SJSA1 (cell line): ENCODE measurements at places on chromosomes 4 and X. TPM values are rescaled to one million over a fixed set of nuclear protein-coding genes. Genes with fewer than 3 reads are reported as not detected.

GRCh38 chr4:87895964-87896621 is 63.3 kb downstream of the MEPE start:
- H3K4me1 ChIP-seq, result peaks cover 24% of the 10 kb centered on the region
- no peaks in the 10 kb centered on the region for H3K27me3 ChIP-seq
- H3K36me3 ChIP-seq, result no peaks in the 10 kb centered on the region

Gene MRPL1
- total RNA-seq, result 42.4 and 48.4 TPM in 2 replicates

DNA sequence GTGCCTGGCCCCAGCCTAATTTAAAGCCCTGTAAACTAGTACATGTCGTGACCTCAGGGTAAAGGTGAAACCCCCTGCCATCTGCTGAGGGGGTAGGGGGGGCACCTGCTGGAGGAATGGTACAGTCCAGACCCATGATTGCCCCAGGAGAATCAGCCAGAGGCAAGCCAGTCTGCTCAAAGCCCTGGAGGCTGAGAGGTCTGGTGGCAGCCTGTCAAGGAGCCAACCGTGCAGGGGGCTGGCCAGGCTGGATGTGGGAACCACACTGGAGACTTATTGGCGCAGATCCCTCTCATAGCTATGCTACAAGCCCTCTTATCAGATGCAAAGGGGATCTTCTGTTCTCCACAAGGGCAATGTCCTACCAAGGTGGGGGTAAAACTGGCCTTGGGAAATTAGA is 31.4 kb upstream of the PJA1 start:
- no peak for DNase-seq
- H3K4me3 ChIP-seq, result no peak overlapping the region
- no peak overlapping the region for H3K27ac ChIP-seq
- no peaks in the 10 kb centered on the region for H3K27me3 ChIP-seq
- H3K4me1 ChIP-seq, result no peaks in the 10 kb centered on the region

GRCh38 chr4:185119927-185120630 is 23.0 kb upstream of the SLC25A4 start:
- no peak overlapping the region for H3K4me3 ChIP-seq
- DNase-seq, result no peak
- H3K27ac ChIP-seq, result no peak overlapping the region
- no peaks in the 10 kb centered on the region for H3K36me3 ChIP-seq
- no peaks in the 10 kb centered on the region for H3K4me1 ChIP-seq
- H3K27me3 ChIP-seq, result peaks cover 8% of the 10 kb centered on the region; the same call in 1 of the 2 replicates

Gene FAM133A
- 0.03 TPM in 1 of 2 replicates, not detected in the other for total RNA-seq

DNA sequence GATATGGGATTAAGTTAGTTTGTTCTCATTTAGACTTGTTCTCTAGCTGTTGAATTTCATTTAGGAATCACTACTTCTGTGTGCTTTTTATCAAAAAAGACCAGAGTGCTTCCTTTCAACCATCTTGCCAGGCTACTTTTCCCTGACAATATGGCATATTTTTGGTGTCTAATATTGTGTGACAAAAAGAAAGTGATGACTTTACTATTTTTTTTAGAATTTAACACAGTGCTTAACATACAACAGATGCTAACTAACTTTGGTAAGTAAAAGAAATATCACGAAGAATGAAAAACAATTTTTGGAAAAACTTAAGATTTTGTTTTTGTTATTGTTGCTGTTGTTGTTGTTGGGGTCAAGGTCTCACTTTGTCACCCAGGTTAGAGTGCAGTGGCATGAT is 462.2 kb upstream of the PABPC4L start:
- no peak overlapping the region for H3K27ac ChIP-seq
- H3K36me3 ChIP-seq, result no peaks in the 10 kb centered on the region
- DNase-seq, result no peak
- H3K4me1 ChIP-seq, result no peaks in the 10 kb centered on the region

GRCh38 chrX:20595928-20596575 is 329.3 kb upstream of the RPS6KA3 start:
- no peak overlapping the region for H3K27ac ChIP-seq
- no peaks in the 10 kb centered on the region for H3K27me3 ChIP-seq
- DNase-seq, result no peak
- H3K36me3 ChIP-seq, result no peaks in the 10 kb centered on the region
- H3K4me3 ChIP-seq, result no peak overlapping the region

DNA sequence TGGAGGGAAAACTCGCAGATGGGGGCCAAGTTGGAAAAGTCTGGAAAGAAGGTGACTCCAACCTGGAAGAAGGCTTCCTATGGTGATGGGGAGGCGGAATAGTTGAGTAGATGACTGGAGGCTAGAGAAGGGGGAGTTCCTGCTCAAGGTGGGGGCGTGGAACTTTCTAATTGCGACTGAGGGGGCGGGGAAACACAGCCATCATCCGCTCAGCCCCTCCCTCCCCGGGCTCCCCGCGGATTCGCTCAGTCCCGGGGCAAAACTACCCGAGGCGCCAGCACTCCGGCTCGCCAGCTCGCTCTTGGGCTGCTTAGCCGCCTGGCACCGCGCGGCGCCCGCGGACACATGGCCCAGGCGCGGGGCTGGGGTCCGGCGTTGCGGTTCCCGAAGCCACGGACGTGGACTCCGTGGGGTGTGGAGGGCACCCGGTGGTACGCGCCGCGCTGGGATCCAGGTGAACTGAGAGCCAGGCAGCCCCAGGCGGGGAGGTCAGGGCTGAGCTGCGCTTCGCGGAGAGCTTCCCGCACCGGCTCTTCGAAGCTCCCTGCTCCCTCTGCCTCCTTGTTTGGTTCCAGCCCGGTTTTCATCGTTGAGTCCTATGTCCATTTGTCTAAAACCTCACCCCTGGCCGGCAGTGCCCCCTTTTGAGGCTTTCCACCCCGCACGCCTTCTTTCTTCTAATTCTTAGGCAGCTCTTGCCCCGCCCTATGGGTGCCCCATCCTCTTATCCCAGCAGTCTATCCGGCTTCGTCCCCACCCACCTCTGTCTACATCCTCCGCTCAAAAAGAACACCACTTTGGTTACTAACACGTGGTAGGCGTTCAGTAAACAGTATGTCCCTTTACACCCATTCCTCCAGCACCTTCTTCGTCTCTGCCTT is 38.9 kb downstream of the STARD8 start:
- no peaks in the 10 kb centered on the region for H3K27me3 ChIP-seq
- H3K4me3 ChIP-seq, result no peak overlapping the region
- H3K4me1 ChIP-seq, result peaks cover 9% of the 10 kb centered on the region
- no peak for DNase-seq
- H3K36me3 ChIP-seq, result no peaks in the 10 kb centered on the region
- H3K27ac ChIP-seq, result no peak overlapping the region

Gene EXOC1L
- not detected in 2 replicates for total RNA-seq

- H3K27ac ChIP-seq, result peak overlapping the region; percentile 20; the same call in 1 of the 2 replicates
- H3K4me3 ChIP-seq, result no peak overlapping the region
- DNase-seq, result peak; percentile 48
- H3K36me3 ChIP-seq, result no peaks in the 10 kb centered on the region
- peaks cover 24% of the 10 kb centered on the region for H3K4me1 ChIP-seq
These were observed 82.3 kb downstream of the SPRY1 start for GRCh38 chr4:123478859-123479345.

GRCh38 chr4:102196221-102196620 is 149.1 kb downstream of the SLC39A8 start:
- no peak overlapping the region for H3K27ac ChIP-seq
- H3K4me3 ChIP-seq, result no peak overlapping the region
- no peaks in the 10 kb centered on the region for H3K4me1 ChIP-seq
- DNase-seq, result no peak

- DNase-seq, result no peak
- H3K4me3 ChIP-seq, result no peak overlapping the region
- H3K27ac ChIP-seq, result no peak overlapping the region
- no peaks in the 10 kb centered on the region for H3K27me3 ChIP-seq
- H3K4me1 ChIP-seq, result no peaks in the 10 kb centered on the region
These were observed 603.8 kb upstream of the PCDH7 start for GRCh38 chr4:30116401-30116800.
